Suprapubic skin (tissue), 4 donors: ENCODE measurements at places on chromosomes 7 and 10. TPM values are rescaled to one million over a fixed set of nuclear protein-coding genes. Genes with fewer than 3 reads are reported as not detected.

- no peaks in the 10 kb centered on the region for H3K27me3 ChIP-seq
- DNase-seq, result no peak
- H3K4me3 ChIP-seq, result no peak overlapping the region
- no peak overlapping the region for H3K27ac ChIP-seq
- no peaks in the 10 kb centered on the region for H3K36me3 ChIP-seq
These were observed 60.9 kb downstream of the SPOCK2 start for GRCh38 chr10:72027498-72027897.

DNA sequence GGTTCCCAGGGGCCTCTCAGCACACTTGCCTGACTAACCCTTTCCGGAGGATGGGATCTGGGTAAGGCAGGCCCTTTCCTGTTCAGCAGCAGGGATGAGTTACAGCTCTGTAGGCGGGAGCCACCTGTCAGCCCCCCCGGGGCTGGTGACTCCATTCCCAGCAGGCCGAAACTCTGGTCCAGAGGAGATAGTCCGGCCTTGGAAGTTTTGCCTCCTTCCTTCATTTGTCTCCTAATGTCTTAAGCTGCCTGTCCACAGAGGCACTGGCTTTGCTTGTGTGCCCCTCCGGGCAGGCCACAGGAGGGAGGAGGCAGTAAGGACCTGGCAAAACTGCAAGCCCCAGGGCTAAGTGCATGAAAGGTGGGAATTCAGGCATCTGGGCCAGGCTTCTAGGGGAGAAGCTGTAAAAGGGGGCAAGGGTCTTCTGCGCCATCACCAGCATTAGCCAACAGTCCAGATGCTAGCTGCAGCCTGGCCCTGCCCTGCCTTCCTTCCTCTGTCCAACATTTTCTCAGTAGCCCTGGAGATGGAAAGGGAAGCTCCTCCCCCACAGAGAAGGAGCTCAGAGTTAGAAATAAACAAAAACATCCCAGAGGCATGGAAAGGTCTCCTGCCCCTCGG lies 1.2 kb downstream of the ADIRF start:
- peaks cover 88% of the 10 kb centered on the region for H3K4me1 ChIP-seq
- H3K4me3 ChIP-seq, result peak overlapping the region; percentile 74
- peak; percentile 75 for DNase-seq
- H3K27me3 ChIP-seq, result no peaks in the 10 kb centered on the region

Gene LRIT1
- not detected for total RNA-seq

Gene SEC24C
- total RNA-seq, result 71.1 TPM

Gene IFIT1B
- not detected for total RNA-seq

Gene HTR5A
- not detected for total RNA-seq

Gene SYT15B
- total RNA-seq, result 2.6 TPM

DNA sequence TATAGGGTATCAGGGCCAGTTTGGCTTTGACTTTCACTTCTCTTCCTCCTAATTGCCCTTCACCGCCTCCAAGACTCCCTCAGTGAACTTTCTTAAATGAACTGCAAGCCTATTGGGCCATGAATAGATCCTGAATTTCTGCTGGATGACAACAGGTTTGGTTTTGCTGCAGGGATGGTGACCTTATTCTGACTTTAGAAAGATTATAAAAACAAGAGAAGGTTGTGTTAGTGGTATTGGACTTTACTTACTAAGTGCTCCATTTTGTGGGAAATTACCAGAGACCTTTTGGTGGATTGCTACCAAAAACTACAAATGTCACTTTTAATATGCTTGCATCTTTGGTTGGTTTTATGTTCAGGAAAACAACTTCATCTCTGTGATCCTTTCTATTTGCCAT lies 11.5 kb upstream of the LIPA start:
- no peak overlapping the region for H3K4me3 ChIP-seq
- DNase-seq, result no peak
- no peaks in the 10 kb centered on the region for H3K27me3 ChIP-seq
- no peak overlapping the region for H3K27ac ChIP-seq
- H3K4me1 ChIP-seq, result peaks cover 28% of the 10 kb centered on the region

Gene NKX1-2
- total RNA-seq, result 3.3 TPM

- peak overlapping the region; percentile 38 for H3K27ac ChIP-seq
- DNase-seq, result no peak
- H3K36me3 ChIP-seq, result no peaks in the 10 kb centered on the region
- H3K27me3 ChIP-seq, result no peaks in the 10 kb centered on the region
These were observed 163.1 kb downstream of the ARHGAP12 start for GRCh38 chr10:31765541-31765940.

GRCh38 chr7:43491123-43491522 lies 91.8 kb upstream of the STK17A start:
- no peak for DNase-seq
- no peak overlapping the region for H3K27ac ChIP-seq
- H3K4me3 ChIP-seq, result no peak overlapping the region
